Bone marrow (tissue), 2 donors: ENCODE measurements at places on chromosomes 13 and 19.
A peak's percentile ranks its signal among the peaks of the same experiment; 100 is the strongest.

- DNase-seq: no peak
These were observed 652.2 kb upstream of the PCDH20 start for GRCh38 chr13:62067821-62068220.

DNA sequence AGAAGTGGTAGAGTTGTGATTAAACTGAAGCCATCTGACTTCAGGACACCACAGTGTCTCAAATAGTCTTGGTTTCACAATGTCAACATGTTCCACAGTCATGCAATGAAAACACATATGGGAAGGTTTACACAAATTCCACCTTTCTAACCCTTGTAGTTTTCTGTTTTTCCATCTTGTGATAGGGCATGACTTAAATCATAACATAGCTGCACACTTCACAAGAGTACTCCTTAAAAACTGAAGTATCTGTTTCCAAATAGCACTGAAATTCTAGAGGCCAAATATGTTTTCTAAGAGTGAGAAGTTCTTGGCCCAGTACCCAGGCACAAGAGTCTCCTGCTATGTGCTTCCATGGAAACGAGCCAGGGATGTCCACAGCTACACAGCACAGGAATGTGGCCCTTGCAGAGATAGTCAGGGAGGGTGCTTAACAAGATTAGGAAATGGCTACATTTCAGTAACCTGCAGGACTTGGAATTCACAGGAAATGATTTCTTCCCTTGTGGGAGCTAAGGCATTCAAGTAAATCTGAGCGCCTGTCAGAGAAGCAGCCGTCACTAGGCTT lies 269.1 kb downstream of the NDFIP2 start:
- DNase-seq: no peak

- DNase-seq: no peak
These were observed 826.4 kb downstream of the GPC5 start for GRCh38 chr13:92224825-92225224.

DNA sequence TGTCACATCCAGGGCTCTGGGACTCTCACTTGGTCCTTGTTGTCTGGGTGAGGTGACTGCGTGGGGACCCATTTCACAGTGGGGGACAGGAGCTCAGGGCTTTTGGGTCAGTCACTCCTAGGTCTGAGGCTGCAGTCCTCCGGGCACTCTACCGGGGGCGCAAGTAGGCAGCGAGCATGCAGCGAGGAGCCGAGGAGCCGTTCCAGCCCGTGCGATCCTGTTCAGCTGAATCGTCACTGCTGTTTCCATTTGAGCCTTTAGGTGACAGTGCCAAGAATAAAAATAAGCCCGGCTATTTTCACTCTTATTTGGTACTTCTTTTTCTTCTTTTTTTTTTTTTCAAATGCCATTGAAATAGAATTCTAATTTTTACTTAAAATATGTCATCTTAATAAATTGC lies 126.5 kb downstream of the ZNF536 start:
- DNase-seq: no peak

DNA sequence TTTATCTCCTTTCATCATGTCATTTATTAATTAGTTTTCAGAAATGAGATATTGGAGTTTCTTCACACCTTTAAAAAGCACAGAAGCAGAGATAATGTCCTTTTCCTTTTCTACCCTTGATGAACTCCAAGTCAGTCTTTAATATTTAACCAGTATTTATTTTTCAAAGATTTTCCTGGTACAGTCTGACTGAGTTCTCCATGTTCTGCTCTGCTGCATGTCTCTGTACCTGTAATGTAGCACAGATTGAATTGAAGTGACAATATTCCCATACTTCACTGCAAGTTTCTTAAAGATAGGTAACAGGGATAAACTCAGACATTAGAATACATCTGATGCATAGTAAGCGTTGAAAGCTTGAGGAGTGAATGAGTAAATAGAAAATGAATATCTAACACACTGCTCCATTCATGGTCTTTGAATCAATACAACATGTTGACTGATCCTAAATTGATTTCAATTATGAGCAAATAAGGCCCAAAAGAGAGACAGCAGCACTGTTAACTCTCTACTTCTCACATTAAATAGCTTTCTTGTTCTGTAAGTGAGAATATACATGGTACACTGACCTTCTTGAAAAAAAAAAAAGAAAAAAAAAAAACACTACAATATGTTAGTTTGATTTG lies 1323.6 kb upstream of the PRR20A start:
- no peak for DNase-seq

GRCh38 chr19:16118489-16119033 lies 6.9 kb downstream of the RAB8A start:
- peak; percentile 35 for DNase-seq
